HCT116 (cell line): ENCODE measurements at places on chromosomes 5 and 9.

DNA sequence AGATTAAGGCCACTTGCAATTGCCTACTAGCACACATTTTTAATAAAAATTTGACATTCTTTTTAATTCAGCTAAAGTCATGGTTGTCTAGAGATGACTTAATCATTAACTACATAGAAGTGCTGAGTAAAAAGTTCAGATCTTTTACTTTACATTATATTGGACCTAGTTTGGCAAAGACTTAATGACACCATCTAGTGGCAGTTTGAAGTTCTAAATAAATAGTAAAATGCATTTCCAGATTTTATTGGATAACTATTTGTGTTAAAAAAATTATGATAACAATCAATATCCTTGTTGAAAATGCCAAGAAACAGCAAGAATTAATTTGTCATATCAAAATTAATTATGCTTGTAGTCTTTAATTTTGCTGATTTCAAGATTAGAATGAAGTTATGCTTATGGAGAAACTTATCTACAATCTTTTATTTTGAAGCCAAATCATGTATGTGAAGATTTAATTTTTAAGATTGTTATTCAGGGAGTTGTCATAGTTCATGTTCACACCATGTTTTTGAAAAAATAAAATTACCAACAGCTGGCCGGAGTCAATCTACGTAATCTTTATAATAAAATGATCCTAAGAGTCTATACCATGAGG is 69.6 kb upstream of the PJA2 start:
- DNase-seq: no peak

- DNase-seq: no peak
These were observed 265.6 kb downstream of the TUSC1 start for GRCh38 chr9:25412646-25413045.

DNA sequence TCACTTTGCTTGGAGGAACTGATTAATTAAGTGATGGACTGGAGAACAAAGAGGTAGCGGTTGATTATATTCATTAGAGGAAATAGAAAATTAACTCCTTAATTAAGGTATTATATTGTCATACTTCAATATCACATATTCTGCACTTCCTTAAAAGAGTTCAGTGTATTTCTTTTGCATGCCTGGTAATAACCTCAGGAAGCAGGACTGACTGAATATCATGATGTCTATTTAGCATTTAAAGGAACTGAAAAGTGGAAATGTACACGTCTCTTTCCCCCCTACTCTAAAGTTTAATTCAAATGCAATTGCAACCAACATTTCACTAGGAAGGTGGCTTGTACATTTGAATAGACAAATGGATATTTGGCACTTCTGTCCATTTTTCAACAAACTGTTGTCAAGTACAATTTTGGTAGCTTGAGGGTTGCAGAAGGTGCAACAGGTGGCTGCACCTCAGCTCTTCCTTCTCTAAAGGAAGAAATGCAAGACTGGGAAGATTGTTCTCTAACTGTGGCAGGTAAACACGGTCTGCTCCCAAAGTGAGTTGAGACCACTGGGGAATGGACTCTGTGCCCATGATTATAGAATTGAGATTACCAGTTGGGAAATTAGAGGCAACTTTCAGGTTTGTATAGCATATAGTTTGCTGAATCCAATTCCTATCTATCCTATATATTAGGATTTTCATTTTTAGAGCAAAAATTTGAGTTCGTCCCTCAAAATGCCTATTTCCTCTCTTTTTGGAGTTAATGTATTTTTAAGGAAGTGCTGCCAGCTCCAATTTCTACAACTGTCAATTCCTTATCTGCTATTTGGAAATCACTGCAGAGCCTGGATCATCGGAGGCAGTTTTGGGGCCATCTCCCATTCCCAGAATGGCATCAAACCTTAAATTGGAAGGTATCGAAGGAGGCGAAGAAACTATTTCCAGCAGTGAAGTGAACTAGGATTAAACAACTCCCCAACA is 98.9 kb upstream of the TAF11L2 start:
- no peak for DNase-seq

DNA sequence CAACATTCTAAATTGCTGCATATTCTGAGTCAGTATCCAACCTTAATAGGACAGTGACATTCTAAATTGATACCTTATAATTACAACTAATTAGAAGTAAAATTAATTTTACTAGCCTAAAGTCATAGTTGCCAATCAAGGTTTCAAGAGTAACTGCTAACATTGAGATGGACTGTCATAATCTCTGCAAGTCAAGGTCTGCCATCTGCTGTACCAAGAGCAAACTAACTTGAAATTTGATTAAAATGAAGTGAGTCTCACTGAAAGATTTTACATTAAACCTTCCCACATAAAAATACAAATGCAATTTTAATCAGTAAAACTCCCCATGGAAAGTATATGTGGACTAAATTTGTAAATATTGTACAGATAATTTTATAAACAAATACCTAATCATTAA is 235.3 kb downstream of the PRDM9 start:
- DNase-seq: no peak

- no peak for DNase-seq
These were observed 14.6 kb downstream of the TRIM14 start for GRCh38 chr9:98104445-98104881.

GRCh38 chr9:71690689-71691435 is 77.5 kb downstream of the CEMIP2 start:
- peak; percentile 31 for DNase-seq
